Activated CD8-positive, alpha-beta memory T cell treated with anti-CD3 and anti-CD28 coated beads for 4 hours (primary cell): ENCODE measurements at places on chromosomes 11 and 22.

- DNase-seq: no peak
Observed at GRCh38 chr11:119406005-119406404, 17.0 kb downstream of the THY1 start.

- no peak for DNase-seq
Observed at GRCh38 chr11:20501252-20501651, 98.2 kb upstream of the SLC6A5 start.

DNA sequence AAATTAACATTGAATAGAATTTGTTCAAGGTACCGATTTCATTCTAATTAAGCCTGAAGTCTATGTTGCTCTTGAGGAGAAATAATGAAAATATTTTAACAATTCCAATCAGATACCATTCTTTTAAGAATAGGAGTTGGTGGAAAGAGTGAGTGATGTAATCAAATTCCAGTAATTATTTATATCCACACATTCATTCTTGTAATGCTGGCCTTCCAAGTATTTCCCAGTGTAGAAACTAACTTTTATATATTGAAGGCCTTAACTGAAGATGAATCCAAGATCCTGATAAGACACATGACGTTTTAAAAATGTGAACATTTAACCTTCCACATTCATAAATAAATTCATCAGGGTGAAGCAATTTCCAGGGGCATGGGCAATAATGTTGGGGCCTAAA is 36.6 kb upstream of the PAX6 start:
- no peak for DNase-seq

- DNase-seq: no peak
Observed at GRCh38 chr11:134170919-134171281, 52.9 kb downstream of the NCAPD3 start.

DNA sequence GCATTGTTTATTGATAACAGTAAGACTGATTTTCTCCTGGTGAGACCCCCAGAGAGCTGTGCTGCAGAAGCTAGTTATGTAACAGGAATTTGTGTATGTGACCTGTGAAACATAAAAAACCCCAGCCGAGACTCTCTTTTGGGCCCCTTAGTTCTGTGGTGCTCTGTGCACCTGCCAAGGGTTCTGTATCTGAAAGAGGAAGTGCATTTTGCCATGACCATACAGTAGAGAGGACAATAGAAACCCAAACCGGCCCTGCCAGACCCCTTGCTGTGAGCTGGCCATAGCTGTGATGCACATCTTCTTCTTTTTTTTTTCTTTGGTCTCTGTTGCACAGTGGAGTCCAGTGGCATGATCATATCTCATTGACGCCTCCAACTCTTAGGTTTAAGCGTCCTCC is 31.4 kb upstream of the APOL5 start:
- no peak for DNase-seq

- DNase-seq: no peak
Observed at GRCh38 chr22:40666151-40666848, 13.0 kb upstream of the MCHR1 start.

GRCh38 chr11:109641549-109641948 is 219.6 kb downstream of the C11orf87 start:
- DNase-seq: no peak

GRCh38 chr11:30990625-30991296 is 378.8 kb downstream of the DCDC1 start:
- DNase-seq: no peak

- no peak for DNase-seq
Observed at GRCh38 chr11:32288276-32288675, 147.1 kb downstream of the WT1 start.

DNA sequence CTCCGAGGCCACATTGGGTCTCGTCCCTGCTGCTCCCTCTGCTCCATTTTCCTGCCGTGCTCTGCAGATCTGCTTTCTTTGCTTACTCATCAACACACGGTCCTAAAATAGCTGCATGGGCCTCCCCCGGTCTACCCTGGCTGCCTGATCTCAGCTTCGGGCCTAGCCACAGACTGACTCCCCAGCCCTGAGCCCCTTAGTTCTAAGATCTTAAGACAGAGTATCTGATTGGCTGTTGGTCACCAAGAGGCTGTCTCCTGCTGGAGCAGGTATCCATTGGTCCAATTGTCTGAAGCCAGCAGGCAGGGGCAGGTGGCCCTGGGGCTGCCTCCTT is 53.7 kb upstream of the NECTIN1 start:
- DNase-seq: no peak

GRCh38 chr22:47374901-47375575 is 612.6 kb downstream of the TBC1D22A start:
- no peak for DNase-seq

GRCh38 chr11:13135385-13136271 is 126.5 kb downstream of the RASSF10 start:
- DNase-seq: no peak

GRCh38 chr22:24954114-24954463 is 1.6 kb downstream of the KIAA1671 start:
- no peak for DNase-seq

DNA sequence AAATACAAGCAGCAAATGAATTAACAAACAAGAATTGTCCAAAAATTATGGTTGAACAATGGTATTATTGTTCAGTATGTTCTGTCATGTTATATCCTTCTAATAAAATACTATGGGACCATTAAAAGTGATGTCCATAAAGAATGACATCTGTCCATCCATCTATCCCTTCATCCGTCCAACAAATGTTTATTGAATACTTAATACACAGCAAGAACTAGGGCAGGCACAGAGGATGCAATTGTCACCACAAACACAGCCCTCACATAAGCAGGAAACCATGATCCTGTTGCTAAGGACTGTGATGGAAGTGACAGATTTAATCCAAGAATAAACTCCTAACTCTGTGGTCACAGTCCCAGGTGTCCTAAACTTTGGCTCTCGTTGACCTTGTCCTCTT is 20.7 kb upstream of the B3GAT1 start:
- no peak for DNase-seq
